ENCODE measurements at places on chromosomes 3 and 15. TPM values are rescaled to one million over a fixed set of nuclear protein-coding genes. Genes with fewer than 3 reads are reported as not detected.

GRCh38 chr3:160012108-160012507 is 23.5 kb downstream of the IL12A start:
- no peak for DNase-seq
- H3K4me3 ChIP-seq, result peak overlapping the region; percentile 3
- H3K27ac ChIP-seq, result peak overlapping the region; percentile 1
- peaks cover 8% of the 10 kb centered on the region for H3K4me1 ChIP-seq
- no peaks in the 10 kb centered on the region for H3K27me3 ChIP-seq

DNA sequence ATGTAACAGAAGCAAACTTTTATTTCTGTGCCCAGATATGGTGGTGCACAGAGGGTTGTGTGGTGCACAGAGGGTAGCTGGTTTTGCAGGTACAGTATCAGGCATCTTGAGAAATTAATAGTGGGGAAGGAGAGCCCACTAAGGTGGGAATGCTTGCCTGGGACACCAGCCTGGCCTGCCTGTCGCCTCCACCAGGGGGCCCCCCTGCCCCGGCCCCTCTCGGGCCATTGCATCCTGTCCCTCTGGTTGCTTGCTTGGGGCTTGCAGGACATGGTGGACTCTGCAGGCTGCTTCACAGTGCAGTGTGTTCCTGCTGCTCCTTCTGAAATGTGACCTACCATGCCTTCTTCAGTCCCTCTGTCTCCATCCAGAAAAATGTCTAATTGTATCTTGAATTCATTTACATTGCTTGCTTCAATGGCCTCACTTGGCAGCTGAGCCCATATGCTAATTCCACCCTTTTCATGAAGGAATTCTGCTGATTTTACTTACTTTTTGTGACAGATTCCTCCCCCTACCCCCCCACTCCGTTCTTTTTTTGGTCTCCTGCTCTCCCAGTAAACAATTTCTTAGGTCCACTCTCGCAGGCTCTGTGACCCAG is 73.6 kb downstream of the EEFSEC start:
- H3K27ac ChIP-seq, result no peak overlapping the region
- no peaks in the 10 kb centered on the region for H3K27me3 ChIP-seq
- H3K4me1 ChIP-seq, result no peaks in the 10 kb centered on the region

- no peaks in the 10 kb centered on the region for H3K4me1 ChIP-seq
- H3K27me3 ChIP-seq, result peaks cover 35% of the 10 kb centered on the region
- no peak for DNase-seq
- no peak overlapping the region for H3K27ac ChIP-seq
These were observed 72.4 kb downstream of the CHDH start for GRCh38 chr3:53773611-53774368.

DNA sequence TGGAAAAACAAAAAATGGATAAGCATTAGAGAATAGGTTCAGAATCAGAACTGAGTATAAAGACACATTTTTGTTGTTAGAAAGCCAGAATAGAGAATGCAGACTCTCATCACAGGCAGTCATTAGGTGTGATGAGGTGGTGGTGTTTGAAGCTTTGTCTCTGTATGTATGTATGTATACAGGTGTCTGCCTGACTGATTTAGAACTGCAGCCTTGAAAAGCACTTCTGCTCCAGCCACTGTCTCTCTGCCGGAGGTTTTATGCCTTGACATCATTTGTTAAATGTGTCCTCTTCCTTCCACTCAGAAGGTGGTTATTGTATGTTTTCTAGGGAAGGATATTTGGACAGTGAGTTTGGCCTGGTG is 80.7 kb upstream of the ZBED2 start:
- DNase-seq, result no peak
- H3K27me3 ChIP-seq, result no peaks in the 10 kb centered on the region
- H3K4me1 ChIP-seq, result peaks cover 84% of the 10 kb centered on the region
- H3K4me3 ChIP-seq, result peak overlapping the region; percentile 96

DNA sequence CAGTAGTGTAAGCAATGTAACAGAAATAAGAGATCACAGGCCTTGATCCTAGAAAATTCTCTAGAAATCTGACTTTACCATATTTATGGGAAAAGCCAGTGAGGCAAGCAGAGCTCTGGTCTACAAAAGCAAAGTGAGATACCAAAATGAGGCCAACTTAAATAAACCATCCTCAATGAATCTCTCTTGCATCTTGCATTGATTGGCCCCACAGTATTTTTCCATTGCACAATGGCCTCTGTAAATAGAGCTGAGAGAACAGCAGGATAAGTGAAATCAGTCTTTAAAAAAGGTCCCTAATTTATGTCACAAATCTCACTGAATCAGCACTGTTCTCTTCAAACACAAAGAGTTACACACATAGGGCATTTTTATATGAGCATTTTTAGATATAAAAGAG is 8.9 kb downstream of the CFAP20DC start:
- H3K27me3 ChIP-seq, result peaks cover 6% of the 10 kb centered on the region
- no peak for DNase-seq
- H3K36me3 ChIP-seq, result no peaks in the 10 kb centered on the region
- H3K27ac ChIP-seq, result no peak overlapping the region
- no peaks in the 10 kb centered on the region for H3K4me1 ChIP-seq
- no peak overlapping the region for H3K4me3 ChIP-seq

GRCh38 chr3:185733980-185734724 is 90.7 kb downstream of the IGF2BP2 start:
- H3K4me3 ChIP-seq, result no peak overlapping the region
- DNase-seq, result peak; percentile 2
- peaks cover 7% of the 10 kb centered on the region for H3K4me1 ChIP-seq

- no peak overlapping the region for H3K27ac ChIP-seq
- no peak overlapping the region for H3K4me3 ChIP-seq
- peaks cover 5% of the 10 kb centered on the region for H3K36me3 ChIP-seq
- H3K4me1 ChIP-seq, result no peaks in the 10 kb centered on the region
- DNase-seq, result no peak
These were observed 10.3 kb downstream of the NCBP2 start for GRCh38 chr3:196931828-196932587.

- H3K4me3 ChIP-seq, result no peak overlapping the region
- peaks cover 28% of the 10 kb centered on the region for H3K4me1 ChIP-seq
- H3K36me3 ChIP-seq, result no peaks in the 10 kb centered on the region
- H3K27ac ChIP-seq, result peak overlapping the region; percentile 43
- H3K27me3 ChIP-seq, result no peaks in the 10 kb centered on the region
These were observed 16.5 kb downstream of the VIPR1 start for GRCh38 chr3:42518800-42519567.

The COL6A5 gene
- total RNA-seq, result not detected

GRCh38 chr15:65408324-65409035 is 14.3 kb downstream of the IGDCC4 start:
- peaks cover 21% of the 10 kb centered on the region for H3K27me3 ChIP-seq
- no peak for DNase-seq
- no peaks in the 10 kb centered on the region for H3K36me3 ChIP-seq
- H3K27ac ChIP-seq, result no peak overlapping the region

The GNAT1 gene
- total RNA-seq, result not detected

- peaks cover 20% of the 10 kb centered on the region for H3K27me3 ChIP-seq
- H3K36me3 ChIP-seq, result no peaks in the 10 kb centered on the region
- no peak for DNase-seq
- no peak overlapping the region for H3K4me3 ChIP-seq
- no peaks in the 10 kb centered on the region for H3K4me1 ChIP-seq
These were observed 178.1 kb downstream of the RORA start for GRCh38 chr15:61050844-61051568.

The NOX5 gene
- not detected for total RNA-seq

The CCR9 gene
- 0.14 TPM for total RNA-seq

DNA sequence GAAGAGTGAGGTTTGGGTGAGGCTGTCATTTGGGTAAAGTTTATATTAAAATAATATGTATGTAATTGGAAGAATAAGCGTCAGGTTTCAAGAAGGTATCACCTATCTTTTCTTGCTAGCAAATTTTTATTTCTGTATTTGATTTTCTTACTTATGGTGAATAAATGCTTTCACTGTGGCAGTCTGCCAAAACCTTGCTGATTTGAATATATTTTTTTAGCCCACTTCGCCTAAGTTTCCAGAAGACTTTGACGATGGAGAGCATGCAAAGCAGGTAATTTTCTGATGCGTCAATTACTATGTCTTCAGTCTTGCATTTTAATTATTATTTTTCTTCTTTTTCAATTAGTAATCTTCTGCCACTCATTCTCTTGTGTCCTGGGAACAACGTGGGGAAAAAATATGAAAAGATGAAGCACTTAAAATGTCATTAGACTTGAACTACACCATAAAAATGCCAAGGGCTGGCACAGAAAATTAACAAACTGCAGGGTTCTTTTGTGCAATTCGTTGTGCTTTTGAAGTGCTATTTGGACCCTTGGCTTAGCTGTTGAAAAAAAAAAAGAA is 40.4 kb downstream of the SRP14 start:
- no peak overlapping the region for H3K27ac ChIP-seq
- no peak overlapping the region for H3K4me3 ChIP-seq
- peaks cover 9% of the 10 kb centered on the region for H3K36me3 ChIP-seq
- H3K4me1 ChIP-seq, result no peaks in the 10 kb centered on the region
- DNase-seq, result no peak

DNA sequence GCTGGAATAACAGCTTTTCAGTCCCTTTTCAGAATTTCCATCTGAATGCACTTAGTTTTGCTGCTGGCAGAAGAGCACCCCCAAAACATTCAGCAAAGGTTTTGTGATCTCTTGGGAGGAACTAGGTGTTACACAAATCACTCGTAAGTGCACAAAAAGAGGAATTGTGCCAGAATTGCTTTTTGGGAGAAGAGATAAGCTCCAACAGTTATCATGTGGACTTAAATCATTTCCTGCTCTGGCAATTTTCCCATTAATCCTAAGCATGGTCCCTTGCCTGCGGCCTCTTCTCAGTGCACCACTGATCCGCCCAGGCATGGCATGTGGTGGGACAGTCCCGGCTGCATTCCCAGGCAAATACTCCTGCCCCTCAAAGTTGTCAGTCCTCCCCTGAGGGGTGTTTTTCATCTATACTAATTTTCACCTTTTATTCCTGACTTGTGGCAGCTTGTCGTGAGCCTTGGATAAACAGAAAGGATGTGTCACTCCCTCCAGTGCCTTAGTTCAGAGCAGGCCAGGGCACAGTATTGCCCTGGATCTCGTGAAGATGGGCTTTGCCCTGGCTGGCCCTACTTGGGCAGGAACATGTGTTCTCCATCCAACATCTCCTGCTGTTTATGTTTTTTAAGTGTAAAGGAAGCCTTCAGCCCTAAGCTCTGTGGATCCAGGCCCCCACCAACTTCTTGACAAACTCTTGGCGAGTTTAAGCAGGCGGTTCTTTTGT is 44.6 kb upstream of the VILL start:
- no peak for DNase-seq
- no peaks in the 10 kb centered on the region for H3K4me1 ChIP-seq
- H3K4me3 ChIP-seq, result no peak overlapping the region
- no peaks in the 10 kb centered on the region for H3K27me3 ChIP-seq

The CCR8 gene
- 1.2 TPM for total RNA-seq

DNA sequence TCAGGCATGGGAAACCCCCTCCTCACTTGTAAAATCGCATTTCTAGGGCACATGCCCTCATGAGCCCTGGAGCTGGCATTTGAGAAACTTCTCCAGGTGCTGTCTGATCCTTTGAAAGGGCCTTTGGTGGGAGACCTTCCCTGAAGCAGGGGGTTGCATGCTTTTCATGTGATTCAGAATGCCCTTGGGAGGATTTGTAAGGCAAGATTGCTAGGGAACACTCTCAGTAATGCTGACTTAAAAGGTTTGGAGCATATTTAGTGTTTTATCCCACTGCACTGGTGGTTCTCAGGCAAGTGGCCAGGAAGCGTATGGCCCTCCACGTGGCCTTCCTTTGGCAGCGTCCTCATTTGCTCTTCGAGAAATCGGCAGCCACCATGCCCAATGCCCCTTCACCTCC is 164.1 kb downstream of the ARRDC4 start:
- H3K4me3 ChIP-seq, result no peak overlapping the region
- no peak for DNase-seq
- no peaks in the 10 kb centered on the region for H3K36me3 ChIP-seq

- H3K27me3 ChIP-seq, result peaks cover 17% of the 10 kb centered on the region
- H3K27ac ChIP-seq, result no peak overlapping the region
- DNase-seq, result no peak
- H3K4me3 ChIP-seq, result no peak overlapping the region
These were observed 68.7 kb downstream of the GAP43 start for GRCh38 chr3:115691964-115692363.

- H3K4me3 ChIP-seq, result no peak overlapping the region
- no peak overlapping the region for H3K27ac ChIP-seq
- H3K36me3 ChIP-seq, result no peaks in the 10 kb centered on the region
- H3K27me3 ChIP-seq, result peaks cover 54% of the 10 kb centered on the region
- no peak for DNase-seq
These were observed 33.3 kb downstream of the TM4SF18 start for GRCh38 chr3:149299938-149300801.

- peaks cover 5% of the 10 kb centered on the region for H3K4me1 ChIP-seq
- DNase-seq, result no peak
- peaks cover 36% of the 10 kb centered on the region for H3K36me3 ChIP-seq
- no peaks in the 10 kb centered on the region for H3K27me3 ChIP-seq
These were observed 28.4 kb upstream of the CCNL1 start for GRCh38 chr3:157188391-157188790.

DNA sequence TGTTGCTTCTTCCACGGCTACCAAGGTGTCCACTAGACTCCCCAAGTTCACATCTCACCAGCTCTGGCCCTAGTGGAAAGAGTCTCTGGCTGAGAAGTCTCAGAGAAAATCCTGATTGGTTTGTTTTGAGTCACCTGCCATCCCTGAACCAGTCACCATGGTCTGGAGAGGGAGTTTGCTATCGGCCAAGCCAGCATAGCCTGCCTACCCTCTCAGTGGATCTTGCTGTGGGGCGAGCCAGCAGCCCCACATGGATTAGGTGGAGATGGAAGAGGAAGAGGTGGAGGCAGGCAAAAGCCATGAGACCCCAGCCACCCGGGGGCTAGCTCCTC is 48.1 kb upstream of the FLNB start:
- no peak overlapping the region for H3K27ac ChIP-seq
- H3K27me3 ChIP-seq, result no peaks in the 10 kb centered on the region
- peaks cover 34% of the 10 kb centered on the region for H3K4me1 ChIP-seq
- DNase-seq, result no peak
- H3K36me3 ChIP-seq, result no peaks in the 10 kb centered on the region
- H3K4me3 ChIP-seq, result no peak overlapping the region

- H3K27ac ChIP-seq, result peak overlapping the region; percentile 75
- peak overlapping the region; percentile 97 for H3K4me3 ChIP-seq
- peaks cover 21% of the 10 kb centered on the region for H3K36me3 ChIP-seq
- DNase-seq, result no peak
- peaks cover 41% of the 10 kb centered on the region for H3K4me1 ChIP-seq
These were observed 1.7 kb downstream of the UNC45A start for GRCh38 chr15:90936823-90937222.

GRCh38 chr3:12155264-12155663 is 3.4 kb downstream of the TIMP4 start:
- no peaks in the 10 kb centered on the region for H3K36me3 ChIP-seq
- H3K4me3 ChIP-seq, result no peak overlapping the region
- peaks cover 14% of the 10 kb centered on the region for H3K4me1 ChIP-seq
- no peak for DNase-seq

GRCh38 chr3:33209357-33209756 is 9.3 kb downstream of the SUSD5 start:
- no peak overlapping the region for H3K27ac ChIP-seq
- H3K4me1 ChIP-seq, result no peaks in the 10 kb centered on the region
- peaks cover 2% of the 10 kb centered on the region for H3K36me3 ChIP-seq
- DNase-seq, result no peak

DNA sequence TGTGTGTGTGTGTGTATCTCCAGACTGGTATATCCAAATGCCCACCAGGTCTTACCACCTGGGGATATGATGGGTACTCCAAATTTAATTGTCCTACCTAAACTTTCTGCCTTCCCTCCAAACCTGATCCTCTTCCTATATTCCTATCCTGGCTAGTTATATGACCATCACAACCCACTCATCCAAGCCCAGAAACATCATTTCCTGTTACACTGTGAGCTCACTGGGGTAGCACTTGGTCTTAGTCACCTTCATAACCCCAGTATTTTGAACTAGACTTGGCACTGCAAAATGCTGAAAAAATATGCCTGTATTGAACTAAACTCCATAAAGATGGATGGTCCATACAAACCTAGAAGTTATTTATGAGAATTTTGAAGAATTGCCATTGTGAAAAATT is 178.8 kb upstream of the EIF1B start:
- no peak overlapping the region for H3K27ac ChIP-seq
- H3K27me3 ChIP-seq, result peaks cover 3% of the 10 kb centered on the region
- no peak for DNase-seq
